ENCODE measurements at places on chromosomes 6 and 20.
A peak's percentile ranks its signal among the peaks of the same experiment; 100 is the strongest.

DNA sequence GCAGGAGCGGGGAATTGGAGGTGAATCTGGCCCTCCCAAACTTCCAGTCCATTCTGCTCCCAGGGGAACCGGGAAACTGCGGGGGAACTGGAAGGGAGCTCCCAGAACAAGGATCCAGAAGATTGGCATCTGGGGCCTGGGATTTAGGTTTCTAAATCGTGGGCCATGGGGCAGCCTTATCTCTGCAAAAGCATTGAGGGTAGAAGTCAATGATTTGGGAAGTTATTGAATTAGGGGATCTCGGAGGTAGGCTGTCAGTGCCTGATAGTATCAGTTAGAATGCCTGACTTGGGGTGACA lies 45.1 kb downstream of the HNF4A start:
- DNase-seq, result no peak

- DNase-seq, result no peak
These were observed 41.7 kb downstream of the LRRN4 start for GRCh38 chr20:6012179-6012578.

DNA sequence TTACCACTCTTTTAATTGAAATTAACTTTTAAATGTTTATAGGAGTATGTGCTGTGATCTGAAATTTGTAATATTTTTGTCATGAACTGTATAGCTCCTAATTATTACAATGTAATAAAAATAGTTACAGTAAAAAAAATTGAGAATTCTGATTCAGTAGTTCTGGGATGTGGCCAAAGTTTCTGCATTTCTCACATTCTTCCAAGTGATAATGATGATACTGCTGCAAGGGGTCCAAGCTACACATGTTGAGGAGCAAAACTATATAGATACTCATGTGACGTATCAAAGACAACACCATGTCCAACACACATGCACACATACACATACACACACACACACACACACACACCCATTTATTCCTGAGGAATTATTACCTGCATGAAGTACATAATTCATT lies 71.0 kb upstream of the FAM83B start:
- peak; percentile 18 for DNase-seq

GRCh38 chr6:127290391-127291265 lies 24.0 kb downstream of the RNF146 start:
- DNase-seq, result no peak

DNA sequence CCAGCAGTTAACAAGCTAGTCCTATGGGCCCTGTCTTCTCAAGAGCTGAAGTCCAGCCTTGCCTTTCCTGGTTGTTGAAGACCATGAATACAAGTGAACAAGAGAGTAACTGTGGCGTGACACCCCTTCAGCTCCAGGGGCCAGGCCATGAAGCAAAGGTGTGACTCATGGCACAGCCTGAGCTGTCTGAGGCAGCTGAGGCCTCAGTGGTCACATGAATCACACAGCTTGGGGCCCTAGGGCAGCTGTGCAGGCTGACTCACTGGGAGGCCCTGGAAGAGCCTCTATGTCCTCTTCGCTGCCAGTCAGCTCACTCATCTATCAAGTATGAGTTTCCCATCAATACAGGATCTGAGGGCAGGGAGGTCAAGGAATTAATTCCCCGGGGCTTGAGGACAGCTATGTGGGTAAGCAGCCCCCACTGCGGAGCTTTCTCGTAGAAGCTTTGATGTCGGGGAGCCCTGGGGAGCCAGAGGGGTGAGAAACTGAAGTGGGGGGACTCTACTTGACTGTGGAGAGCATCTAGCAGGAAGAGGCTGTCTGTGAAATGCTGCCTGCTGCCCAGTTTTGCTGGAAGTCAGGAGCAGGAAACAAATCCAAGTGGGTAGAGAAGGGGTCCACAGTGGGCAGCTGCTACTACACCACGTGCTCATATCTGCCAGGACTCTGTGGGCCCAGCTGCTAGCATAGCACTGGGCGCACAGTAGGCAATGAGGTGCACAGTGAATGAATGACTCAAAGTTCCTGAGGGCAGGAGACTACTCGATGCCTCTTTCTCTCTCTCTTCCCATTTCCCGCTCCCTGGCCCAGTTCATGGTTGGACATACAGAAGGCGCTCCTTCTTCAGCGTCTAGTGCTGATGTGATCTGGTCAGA lies 13.7 kb upstream of the FAM83C start:
- peak; percentile 100 for DNase-seq

DNA sequence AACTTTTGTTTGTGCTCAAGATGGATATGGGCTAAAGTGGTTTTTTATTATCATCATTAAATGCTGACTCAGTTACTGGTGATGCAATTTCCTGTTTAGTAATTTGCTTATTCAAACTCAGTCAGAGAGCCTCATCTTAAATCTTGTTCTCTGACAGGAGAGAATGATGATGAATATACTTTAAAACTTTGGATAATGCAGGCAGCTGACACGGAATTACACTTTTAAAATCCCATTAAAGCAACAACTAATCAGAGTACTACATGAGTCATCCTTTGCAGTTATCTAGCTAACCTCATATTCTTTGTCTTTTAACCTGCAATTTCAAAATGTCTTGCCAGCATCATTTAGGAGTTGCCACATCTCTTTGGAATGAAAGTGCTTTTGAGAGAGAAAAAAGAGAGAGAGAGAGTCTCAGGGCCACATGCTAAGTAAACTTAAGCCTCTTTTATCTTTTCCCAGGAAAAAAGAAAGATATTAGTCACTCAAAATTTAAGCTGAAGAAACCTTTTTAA lies 9.2 kb upstream of the C6orf141 start:
- DNase-seq, result peak; percentile 72

DNA sequence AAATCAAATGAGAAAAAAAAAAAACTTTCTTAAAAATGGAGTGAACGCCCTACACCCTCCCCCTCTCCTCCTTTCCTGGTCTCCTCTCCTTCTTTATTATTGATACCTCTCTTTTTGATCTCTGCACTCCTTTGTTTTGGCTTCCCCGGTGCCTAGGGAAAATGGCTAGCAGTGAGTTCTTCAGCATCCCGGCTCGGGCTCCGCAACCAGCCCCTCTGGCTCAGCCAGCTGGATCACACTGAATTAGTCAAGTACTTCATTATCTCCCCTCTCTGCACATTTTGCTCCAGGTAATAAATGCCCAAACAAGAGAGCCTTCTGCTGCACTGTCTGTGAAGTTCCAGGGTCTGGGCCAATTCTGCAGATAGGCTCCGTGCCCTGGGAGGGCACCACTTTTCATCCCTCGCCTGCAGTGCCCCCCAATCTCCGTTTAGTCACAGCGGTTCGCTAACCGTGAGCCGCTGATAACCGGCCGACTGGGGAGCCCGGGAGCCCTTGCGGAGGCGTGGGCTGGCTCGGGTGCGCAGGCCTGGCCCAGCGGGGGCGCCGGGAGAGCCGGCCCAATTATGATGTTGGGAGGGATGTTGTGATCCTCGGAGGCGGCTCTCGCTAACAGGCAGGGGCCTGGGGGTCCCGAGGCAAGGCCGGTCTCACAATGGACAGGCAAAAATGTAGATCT lies 301.9 kb downstream of the TFAP2A start:
- no peak for DNase-seq

GRCh38 chr20:33239979-33240736 lies 4.4 kb downstream of the BPIFA1 start:
- DNase-seq, result no peak

GRCh38 chr6:34246249-34246562 lies 2.6 kb downstream of the SMIM29 start:
- no peak for DNase-seq

DNA sequence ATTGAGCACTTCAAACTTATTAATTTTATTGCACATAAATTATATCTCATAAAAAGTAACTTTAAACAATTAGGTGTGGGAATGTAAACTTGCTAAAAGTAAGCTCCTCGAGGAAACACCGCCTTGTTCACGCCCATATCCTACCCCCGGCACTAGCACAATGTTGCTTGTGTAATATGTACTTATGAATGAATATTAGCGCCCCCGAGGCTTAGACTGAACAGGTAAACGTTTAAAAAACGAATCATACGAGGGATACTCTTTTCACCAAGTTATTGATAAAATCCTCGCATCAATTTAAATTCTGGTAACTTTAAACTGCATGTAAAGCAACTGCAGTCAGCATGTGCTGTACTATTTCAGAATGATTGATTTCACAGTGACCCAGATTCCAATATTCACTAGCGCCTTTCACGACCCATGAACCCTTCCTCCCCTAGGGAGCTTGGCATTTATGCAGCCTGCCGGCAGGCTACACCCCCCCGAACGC lies 637 bp downstream of the TFB1M start:
- DNase-seq, result peak; percentile 33

DNA sequence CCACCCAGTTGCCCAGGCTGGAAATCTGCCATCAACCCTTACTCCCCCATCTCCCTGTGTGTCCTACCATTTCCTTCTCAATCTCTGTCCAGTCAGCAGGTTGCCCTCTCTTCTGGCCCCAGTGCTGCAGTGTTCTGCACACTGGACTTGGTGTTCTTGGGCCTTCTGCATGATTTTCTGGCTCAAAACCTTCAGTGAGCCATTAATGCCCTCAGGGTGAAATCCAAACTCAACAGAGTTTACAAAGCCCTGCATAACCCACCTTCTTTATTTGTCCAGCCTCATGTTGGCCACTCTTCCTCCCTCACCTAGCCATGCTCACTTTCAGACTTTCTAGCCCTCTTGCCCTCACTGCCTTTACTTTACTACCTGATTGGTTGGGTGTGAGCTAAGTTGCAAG lies 5.0 kb upstream of the GSTA3 start:
- no peak for DNase-seq

GRCh38 chr6:11098004-11098403 lies 4.4 kb downstream of the SMIM13 start:
- no peak for DNase-seq

DNA sequence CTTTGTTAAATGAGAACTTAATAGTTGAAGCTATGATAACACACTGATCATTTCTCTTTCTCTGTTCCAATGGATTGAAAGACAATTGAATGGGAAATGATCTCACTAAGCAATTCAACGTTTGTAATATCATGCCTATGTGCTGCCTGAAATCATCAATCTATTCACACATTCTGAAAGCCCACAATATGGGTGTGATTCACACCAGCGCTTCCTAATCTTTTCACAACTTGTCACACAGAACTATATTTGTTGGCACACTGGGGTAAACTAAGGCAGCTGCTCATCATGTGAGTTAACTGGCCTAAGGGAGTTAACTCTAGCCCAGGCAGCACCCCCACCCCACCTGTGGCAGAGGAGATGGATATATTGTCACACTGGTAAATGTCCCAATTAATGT lies 37.1 kb upstream of the UTRN start:
- DNase-seq, result peak; percentile 68

DNA sequence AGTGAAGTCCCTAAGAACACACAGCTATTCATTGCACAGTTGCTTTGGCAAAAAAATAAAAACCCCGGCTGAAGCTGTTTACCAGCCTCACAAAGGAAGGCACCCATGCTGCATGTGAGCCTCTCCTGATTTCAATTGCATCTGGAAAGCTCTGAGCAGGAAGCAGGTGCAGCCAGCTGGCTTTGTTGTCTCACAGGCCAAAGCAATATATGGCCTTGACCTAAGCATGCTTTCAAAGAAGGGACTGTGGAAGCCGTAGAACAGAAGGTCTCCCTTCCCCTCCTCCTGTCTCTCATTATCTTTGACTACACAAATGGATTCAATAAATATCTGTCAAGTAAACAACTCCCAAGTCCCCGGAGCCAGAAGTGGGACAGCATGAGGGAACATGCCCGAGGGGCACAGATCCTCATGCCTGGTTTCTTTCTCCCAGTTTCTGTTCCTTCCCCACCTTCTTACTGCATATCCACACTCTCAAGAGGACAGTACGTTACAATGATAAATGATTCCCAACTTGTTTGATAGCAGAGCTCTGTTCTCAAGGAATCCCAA lies 57.2 kb upstream of the PCSK2 start:
- DNase-seq, result no peak

GRCh38 chr6:152218887-152219286 lies 411.4 kb downstream of the ESR1 start:
- DNase-seq, result no peak

- DNase-seq, result peak; percentile 50
These were observed 276.9 kb upstream of the SUPT3H start for GRCh38 chr6:45654673-45655072.

DNA sequence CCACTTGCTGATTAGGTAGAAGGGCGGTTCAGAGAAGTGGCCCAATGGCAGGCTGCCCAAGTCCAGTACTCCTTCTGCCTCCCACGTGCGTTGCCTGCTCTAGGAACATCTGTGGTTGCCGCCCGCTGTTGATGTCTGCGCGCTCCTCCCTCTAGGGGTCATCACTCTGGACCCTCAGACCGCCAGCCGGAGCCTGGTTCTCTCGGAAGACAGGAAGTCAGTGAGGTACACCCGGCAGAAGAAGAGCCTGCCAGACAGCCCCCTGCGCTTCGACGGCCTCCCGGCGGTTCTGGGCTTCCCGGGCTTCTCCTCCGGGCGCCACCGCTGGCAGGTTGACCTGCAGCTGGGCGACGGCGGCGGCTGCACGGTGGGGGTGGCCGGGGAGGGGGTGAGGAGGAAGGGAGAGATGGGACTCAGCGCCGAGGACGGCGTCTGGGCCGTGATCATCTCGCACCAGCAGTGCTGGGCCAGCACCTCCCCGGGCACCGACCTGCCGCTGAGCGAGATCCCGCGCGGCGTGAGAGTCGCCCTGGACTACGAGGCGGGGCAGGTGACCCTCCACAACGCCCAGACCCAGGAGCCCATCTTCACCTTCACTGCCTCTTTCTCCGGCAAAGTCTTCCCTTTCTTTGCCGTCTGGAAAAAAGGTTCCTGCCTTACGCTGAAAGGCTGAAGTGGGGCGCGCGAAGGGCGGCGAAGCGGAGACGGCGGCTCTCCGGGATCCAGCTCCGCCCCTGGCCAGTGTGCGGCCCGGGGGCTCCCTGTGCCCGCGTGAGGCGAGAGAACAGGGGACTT lies 8.5 kb downstream of the TRIM15 start:
- DNase-seq, result peak; percentile 43

- DNase-seq, result peak; percentile 96
These were observed 49.0 kb upstream of the RNF24 start for GRCh38 chr20:4064144-4064909.

GRCh38 chr6:14612016-14612980 lies 494.7 kb downstream of the CD83 start:
- peak; percentile 60 for DNase-seq

- DNase-seq, result no peak
These were observed 3.7 kb upstream of the SH3BGRL2 start for GRCh38 chr6:79627422-79627821.
